ENCODE measurements at places on chromosomes 1 and 21. TPM values are rescaled to one million over a fixed set of nuclear protein-coding genes. Genes with fewer than 3 reads are reported as not detected.

DNA sequence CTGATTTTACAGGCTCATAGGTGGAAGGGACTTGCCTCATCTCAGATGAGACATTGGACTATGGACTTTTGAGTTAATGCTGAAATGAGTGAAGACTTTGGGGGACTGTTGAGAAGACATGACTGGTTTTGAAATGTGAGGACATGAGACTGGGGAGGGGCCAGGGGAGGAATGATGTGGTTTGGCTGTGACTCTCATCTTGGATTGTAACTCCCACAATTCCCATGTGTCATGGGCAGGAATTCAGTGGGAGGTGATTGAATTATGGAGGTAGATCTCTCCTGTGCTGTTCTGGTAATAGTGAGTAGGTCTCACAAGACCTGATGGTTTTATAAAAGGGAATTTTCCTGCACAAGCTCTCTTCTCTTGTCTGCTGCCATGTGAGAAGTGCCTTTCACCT lies 20.8 kb downstream of the SCYL3 start:
- H3K27me3 ChIP-seq = no peaks in the 10 kb centered on the region
- no peaks in the 10 kb centered on the region for H3K4me1 ChIP-seq
- peaks cover 45% of the 10 kb centered on the region for H3K36me3 ChIP-seq
- H3K27ac ChIP-seq = no peak overlapping the region
- no peak for DNase-seq
- no peak overlapping the region for H3K4me3 ChIP-seq

GRCh38 chr1:232630894-232631195 lies 912 bp upstream of the SIPA1L2 start:
- H3K27me3 ChIP-seq = no peaks in the 10 kb centered on the region
- no peaks in the 10 kb centered on the region for H3K4me1 ChIP-seq
- peak overlapping the region; percentile 81 for H3K4me3 ChIP-seq
- H3K27ac ChIP-seq = peak overlapping the region; percentile 77

DNA sequence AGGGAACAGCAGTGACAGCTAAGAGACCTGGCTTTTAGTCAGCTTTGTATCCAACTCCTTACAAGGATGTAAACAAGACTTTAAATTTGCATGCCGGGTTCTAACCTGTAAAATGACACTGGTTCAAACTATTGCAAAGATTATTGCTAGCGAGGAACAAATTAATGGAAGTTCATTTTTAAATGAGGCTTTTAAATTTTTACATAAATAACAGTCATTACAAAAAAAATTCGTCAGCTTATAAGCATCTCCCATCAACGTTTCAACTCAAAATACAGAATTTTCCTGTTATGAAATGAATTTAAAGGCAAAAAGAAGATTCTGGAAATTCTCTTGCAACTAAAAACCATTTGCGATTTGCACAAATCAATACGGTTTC lies 668 bp downstream of the KIF14 start:
- no peaks in the 10 kb centered on the region for H3K36me3 ChIP-seq
- H3K4me1 ChIP-seq = no peaks in the 10 kb centered on the region
- no peaks in the 10 kb centered on the region for H3K27me3 ChIP-seq
- H3K4me3 ChIP-seq = peak overlapping the region; percentile 50

DNA sequence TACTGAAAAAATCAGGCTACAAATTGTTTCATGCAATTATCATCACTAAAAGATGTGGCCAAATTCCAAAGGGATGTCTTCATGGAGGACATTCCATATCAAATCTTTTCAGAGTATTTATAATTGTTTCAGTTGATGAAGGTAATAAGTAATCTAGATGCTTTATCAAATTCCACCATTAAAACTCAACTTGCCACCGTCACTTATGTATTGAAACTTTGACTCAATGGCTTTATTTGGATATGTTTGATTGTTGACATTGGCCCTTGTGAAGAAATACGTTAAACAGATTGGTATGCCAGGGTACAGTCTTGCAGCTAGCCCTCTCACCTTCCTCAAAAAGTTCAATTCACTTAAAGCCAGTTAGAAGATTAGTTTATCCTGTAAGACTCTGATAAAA lies 32.2 kb upstream of the PALMD start:
- H3K36me3 ChIP-seq = no peaks in the 10 kb centered on the region
- no peak overlapping the region for H3K4me3 ChIP-seq
- no peak for DNase-seq
- no peak overlapping the region for H3K27ac ChIP-seq
- no peaks in the 10 kb centered on the region for H3K27me3 ChIP-seq

DNA sequence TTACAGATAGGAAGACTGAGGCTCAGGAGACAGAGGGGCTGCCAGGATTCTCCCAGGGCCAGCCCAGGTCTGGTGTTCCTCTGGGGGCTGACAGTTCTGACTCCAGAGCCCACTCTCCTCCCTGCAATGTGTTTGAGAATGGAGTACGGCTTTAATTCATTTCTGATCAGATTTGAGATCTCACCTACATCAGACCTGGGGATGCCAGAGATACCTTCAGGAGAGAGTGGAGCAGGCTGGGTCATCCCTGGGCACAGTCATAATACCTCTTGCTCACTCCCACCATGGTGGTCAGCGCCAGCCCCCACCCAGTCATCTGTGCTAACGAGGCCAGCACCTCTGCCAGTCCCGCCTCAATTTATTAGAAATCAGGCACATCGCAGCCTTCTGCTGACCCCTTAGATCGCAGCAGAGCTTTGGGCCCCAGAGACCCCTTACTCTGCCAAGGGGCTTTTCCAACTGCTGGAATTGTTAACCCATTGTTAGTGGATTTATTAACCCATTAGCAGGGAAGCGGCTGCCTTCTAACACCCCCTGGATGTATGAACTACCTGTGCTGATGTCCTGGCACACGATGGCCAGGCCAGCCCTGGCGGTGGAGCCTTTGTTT lies 352.1 kb downstream of the MATN1 start:
- DNase-seq = no peak
- no peaks in the 10 kb centered on the region for H3K27me3 ChIP-seq
- H3K36me3 ChIP-seq = no peaks in the 10 kb centered on the region

DNA sequence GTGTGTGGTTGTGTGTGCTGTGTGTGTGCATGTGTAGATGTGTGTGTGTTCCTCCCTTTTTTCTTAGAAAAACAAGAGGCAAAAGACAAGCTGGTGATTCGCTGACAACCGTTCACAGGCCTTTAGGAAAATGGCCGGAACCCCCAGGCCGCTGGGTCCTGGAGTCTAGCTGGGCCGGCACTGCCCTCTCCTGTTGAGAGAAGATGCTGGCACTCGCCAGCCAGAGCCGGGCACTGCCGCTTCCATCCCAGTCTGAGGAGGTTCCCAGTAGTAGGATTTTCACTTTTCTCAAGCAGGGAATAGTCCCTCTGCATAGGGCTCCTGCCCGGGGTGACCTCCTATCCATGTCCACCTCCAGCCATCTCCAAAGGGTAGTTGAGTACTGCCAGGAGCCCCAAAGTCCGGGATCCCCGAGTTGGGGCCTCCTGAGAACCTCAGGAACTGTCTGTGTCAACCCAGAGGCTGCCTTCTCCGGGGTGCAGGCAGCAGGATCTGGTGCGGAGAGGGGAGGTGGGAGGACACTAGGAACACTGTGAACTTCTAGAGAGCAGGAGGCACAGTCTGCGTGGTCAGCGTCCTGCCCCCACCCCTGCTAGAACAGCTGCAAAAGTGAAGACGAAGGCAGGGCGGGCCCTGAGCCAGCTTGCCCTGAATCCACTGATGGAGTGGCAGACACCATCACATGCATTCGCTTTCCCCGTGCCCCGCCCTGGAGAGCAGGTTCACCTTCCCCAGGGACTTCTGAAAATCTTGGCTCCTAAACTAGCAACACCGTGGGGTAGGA lies 44.1 kb upstream of the ARHGEF16 start:
- H3K27ac ChIP-seq = no peak overlapping the region
- H3K27me3 ChIP-seq = no peaks in the 10 kb centered on the region
- H3K4me3 ChIP-seq = no peak overlapping the region
- no peaks in the 10 kb centered on the region for H3K36me3 ChIP-seq
- DNase-seq = peak; percentile 44

- no peak overlapping the region for H3K27ac ChIP-seq
- no peak overlapping the region for H3K4me3 ChIP-seq
- H3K36me3 ChIP-seq = no peaks in the 10 kb centered on the region
- DNase-seq = no peak
- H3K4me1 ChIP-seq = no peaks in the 10 kb centered on the region
These were observed 80.9 kb downstream of the COLGALT2 start for GRCh38 chr1:183956559-183957188.

The C4BPA gene
- total RNA-seq = 1,325 TPM

The FCRL2 gene
- total RNA-seq = 0.12 TPM

The VASH2 gene
- not detected for total RNA-seq

The LORICRIN gene
- not detected for total RNA-seq

The CROCC gene
- total RNA-seq = 8.2 TPM

The NVL gene
- 4.5 TPM for total RNA-seq

Data from right lobe of liver (tissue), 6 donors.